ENCODE measurements at places on chromosomes 1 and 21.
A peak's percentile ranks its signal among the peaks of the same experiment; 100 is the strongest.

- DNase-seq: no peak
Measured at GRCh38 chr1:111417755-111418154, 9.8 kb downstream of the OVGP1 start.

- peak; percentile 25 for DNase-seq
Measured at GRCh38 chr1:243482141-243483022, 226.5 kb downstream of the SDCCAG8 start.

GRCh38 chr1:172269644-172270043 lies 150.8 kb upstream of the C1orf105 start:
- peak; percentile 41 for DNase-seq

- peak; percentile 6 for DNase-seq
Measured at GRCh38 chr1:228093050-228093906, 9.8 kb downstream of the C1orf35 start.

DNA sequence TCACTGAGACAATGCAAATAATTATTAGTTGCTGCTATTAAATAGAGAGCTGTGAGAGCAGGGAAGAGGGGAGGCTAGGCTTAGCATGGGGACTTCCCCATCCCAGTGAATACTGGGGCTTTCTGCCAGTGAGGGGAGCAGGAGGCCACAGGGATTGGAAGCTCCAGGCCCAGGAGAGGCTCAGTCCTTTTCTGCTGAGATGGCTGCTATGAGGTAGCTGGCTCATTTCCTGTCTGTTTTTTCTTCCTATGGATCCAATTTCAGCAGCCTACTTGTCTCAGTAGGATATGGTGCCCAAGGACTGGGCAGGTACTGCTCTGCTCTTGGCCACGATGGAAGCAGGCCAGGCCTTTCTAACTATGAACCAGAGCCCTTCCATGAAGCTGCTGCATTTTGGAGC lies 10.0 kb downstream of the STMN1 start:
- no peak for DNase-seq

- no peak for DNase-seq
Measured at GRCh38 chr1:55572878-55573734, 357.9 kb upstream of the USP24 start.

DNA sequence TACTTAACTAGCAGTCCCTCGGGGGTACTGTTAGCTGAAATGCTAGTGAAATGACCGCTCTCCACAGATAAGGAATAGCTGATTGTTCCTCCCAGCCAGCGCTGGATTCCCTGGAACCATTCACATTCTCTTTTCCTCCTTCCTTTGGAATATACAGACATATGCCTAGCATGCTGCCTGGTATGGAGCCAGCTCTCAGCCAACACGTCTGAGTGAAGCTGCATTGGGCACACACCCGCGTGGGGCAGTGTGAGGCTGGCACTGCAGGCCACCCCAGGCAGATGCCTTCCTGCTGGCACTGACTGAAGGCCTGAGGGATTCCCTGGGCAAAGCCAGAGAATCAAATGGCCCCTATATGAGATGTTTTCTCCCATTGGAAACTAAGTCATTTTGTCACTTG lies 66.7 kb downstream of the TLR5 start:
- DNase-seq: no peak

DNA sequence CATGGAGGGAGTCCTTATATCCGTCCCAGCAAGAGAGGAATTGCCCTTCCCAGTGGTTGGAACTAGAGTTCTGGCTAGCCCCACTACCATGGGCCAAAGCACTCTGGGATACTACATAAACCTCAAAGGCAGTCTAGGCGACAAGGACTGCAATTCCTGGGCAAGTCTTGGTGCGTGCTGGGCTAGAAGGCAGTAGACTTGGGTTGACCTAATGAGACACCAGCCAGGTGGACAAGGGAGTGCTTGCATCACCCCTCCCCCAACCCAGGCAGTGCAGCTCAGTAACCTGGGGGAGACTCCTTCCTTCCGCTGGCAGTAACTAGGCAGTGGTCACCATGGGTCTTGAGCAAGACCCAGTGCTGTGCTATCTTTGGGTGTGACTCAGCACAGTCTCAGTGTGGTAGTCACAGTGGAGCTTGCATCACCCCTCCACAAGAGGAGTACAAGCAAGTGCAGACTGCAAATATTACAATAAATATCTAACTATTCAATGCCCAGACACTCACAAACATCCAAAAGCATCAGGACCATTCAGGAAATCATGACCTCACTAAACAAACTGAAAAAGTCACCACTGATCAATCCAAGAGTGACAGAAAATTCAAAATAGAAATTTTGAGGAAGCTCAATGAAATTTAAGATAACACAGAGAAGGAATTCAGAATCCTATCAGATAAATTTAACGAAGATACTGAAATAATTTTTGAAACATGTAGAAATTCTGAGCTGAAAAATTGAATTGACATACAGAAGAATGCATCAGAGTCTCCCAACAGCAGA lies 84.7 kb upstream of the LYPLAL1 start:
- DNase-seq: no peak

- DNase-seq: no peak
Measured at GRCh38 chr1:171590022-171590421, 32.0 kb upstream of the MYOCOS start.

GRCh38 chr1:206709772-206710459 lies 25.2 kb downstream of the MAPKAPK2 start:
- DNase-seq: no peak

DNA sequence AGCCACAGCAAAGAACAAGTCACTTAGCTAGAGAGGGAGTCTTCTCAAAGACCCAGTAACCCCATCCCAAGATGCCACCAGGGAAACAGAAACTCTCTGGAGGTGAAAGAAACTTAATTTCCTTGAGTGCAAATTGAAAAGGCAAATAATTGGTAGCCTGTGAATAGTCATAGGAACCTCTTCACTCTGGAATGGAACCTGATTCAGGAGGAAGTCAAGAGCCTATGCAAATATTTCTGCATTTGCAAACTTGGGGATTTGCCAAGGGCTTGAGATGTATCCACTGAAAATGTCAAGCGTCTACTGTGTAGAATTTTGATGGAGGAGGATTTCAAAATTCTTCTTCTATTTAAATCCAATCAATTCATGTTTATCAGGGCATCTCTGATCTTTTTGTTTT lies 5.7 kb downstream of the HIVEP3 start:
- no peak for DNase-seq

DNA sequence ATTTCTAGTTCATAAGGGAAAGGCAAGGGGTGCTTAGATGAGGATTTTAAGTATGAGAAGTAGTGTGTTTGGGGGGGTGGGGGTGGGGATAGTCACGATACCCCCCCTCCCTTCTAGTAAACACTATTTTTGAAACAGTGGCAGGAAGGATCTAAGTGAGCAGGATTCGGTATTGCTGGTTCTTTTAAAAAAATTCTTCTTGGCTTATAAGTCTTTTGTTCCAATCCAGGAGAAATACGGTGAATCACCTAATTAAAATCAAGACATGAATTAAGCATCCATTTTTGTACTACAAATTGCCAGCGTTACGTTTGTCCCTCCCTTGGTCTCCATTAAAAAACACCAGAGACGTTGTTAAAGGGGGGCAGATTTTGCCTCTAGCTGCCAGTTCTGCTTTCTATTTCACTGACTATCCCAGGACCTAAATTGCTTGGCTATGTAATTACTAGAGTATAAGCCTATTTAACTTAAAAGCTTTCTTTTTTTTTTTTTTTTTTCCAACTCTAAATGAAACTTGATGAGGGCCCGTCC lies 911 bp downstream of the LMO4 start:
- DNase-seq: no peak

DNA sequence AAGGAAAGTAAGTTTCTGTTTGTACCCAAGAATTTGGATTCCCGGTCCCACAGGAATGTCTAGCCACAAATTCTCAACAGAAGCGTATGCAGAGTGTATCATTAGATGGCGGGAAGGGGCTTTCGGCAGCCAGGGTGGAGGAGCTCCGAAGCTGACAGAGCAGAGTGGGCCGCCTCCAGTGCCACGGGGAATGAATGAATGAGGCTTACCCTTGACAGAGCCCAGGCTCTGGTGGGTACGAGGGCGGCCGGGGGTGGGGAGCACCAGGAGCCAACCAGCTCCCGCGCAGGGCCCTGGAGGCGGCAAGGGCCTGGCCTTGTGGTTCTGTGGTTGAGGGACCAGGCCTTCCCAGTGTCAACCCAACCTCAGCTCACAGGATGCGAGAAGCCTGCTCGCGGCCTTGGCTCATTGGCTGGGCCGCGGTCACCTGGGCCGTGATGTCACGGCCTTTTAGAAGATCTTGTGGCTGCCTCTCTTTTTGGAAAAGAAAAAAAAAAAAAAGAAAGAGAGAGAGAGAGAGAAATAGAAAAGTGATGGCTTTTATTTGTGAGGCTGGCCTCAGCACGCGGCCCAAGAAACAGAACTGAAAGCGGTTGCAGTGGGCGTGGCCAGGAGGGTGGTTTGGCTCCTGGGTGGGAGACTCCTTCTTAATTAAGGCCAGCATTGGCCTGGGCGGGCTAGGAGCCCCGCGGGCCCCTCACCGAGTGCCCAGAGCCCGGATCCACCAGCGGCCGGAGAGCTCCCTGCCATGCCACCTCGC lies 34.9 kb upstream of the RUNX3 start:
- DNase-seq: peak; percentile 97

GRCh38 chr1:36134031-36134430 lies 9.0 kb upstream of the COL8A2 start:
- DNase-seq: no peak

DNA sequence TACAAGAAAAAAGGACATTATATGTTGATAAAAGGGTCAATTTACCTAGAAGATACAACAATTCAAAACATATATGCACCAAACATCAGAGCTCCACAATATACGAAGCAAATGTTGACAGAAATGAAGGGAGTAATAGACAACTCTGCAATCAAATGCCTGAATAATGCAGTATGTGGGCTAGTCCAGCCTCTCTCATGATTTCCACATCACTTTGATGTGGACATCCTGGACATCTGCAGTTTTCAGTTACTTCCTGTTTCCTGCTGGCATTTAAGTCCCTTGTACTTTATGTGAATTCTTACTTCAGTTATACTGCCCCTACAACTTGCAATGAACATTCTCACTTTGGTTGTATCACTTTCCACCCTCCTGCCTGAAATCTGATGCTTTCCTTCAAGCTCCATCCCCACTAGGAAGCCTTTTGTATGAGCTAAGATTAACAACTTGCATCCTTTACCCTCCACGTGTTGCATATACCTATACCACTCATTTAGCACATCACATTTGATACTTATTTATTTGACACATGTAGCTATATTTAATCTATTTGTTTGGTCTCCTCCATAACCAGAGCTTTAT lies 36.7 kb downstream of the DISC1 start:
- no peak for DNase-seq

GRCh38 chr21:41370840-41371684 lies 9.2 kb downstream of the MX2 start:
- no peak for DNase-seq

GRCh38 chr1:64543831-64544230 lies 73.9 kb downstream of the CACHD1 start:
- DNase-seq: no peak

DNA sequence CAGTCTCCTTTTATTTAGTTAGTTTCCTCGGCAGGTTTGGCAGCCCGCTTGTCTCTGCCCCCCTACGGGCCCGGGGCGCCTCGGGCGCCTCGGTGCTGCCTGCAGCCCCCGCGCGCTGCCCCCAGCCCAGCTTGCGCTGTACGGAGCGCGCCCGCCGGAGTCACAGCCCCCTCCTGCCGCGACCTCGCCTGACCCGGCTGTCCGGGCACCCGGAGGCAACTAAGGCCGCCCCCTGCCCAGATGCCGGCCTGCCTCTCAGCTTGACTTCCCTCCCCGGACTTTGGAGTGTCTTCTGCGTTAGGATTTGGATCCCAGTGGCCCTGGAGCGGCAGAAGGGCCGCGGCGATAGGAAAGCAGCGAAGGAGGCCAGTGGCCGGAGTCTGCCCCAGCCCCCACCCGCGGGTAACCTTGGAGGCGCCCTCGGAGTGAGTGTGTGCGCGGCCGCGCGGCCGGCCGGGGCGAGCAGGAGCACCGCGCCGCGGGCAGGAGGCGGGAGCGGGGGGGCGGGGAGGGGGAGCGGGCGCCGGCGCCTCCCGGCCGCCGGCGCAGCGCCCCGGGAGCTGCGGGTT lies 7.6 kb downstream of the CDKN2C start:
- DNase-seq: peak; percentile 26

DNA sequence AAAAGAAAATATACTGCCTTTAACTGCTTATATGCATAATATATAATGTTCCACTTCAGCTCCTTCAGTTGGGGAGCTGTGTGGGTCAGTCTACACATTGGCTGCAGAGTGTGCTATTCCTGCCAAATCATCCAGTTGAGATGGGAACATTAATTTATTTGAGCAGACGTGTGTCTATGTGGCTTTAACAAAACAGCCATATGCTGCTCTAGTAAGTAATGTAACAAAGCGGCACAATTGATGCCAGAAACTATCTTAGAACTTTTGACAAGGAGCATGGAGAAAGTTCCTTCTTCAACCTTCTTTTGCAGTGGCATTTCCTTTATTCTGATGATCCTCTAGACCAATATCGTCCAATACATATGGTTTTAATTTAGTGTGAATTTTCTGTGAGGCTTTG lies 285.9 kb upstream of the C1orf87 start:
- no peak for DNase-seq

DNA sequence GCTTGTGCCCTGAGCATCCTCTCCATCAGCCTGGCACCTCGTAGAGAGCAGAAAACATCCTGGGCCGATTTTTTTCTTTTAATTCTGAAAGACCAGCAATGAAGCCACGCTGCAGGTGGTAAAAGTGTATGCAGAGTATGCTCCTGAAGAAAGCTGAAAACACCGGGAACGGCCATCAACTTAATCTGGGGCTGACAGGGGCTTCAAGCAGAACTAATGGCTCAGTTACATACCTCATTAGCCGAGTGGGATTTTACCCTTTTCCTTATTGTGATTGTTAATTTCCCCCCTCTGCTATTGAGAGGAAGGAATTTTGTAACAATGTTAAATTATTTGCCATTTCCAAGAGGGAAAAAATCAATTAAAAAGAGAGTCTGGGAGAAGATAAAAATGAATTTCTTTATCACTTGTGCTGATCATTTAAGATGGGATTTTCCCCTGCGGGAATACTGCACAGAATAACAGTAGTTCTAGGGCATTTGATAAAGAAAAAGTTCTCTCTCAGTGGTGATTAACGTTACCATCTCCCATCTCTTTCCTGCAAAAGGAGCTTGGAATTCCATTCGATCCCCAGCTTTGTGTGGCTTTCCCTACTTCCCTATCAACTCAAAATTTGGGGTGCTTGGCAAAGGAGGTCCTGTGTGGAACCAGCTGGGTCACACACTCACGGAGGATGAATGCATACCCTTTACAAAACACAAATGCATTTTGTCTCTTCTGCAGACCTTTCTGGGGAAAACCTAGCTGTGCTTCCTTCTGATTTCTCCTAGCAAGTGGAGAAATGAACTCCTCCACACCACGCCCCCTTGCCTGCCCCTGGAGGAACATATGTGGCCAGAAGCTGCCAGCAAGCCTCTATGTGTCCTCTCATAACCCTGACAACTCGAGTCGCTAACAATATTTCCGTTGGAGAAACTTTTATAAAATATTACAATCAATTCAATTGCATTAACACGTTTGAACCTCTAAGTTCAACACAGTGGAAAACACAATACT lies 70.9 kb downstream of the RRAGC start:
- no peak for DNase-seq

DNA sequence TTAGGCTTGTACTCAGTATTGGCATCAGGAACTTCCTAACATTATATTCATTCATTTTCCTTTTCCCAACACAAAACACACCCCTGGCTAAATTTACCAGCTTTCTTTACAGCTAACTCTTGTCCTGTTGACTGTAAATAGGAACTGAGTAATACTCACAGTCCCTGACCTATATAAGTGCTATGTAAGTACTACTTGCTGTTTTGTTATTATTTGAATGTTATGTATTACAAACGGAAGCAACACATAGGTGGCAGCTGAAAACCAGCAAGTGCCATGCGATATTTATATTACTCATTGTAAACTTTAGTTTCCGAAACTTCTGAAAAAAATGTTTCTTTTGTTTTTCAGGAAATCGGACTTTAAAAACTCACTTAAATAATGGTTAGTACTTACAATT lies 21.5 kb downstream of the PTGER3 start:
- no peak for DNase-seq

All from activated CD4-positive, alpha-beta memory T cell treated with anti-CD3 and anti-CD28 coated beads for 36 hours (primary cell).